ENCODE measurements at places on chromosomes 2 and 18.

- DNase-seq: no peak
Observed at GRCh38 chr18:72460210-72460680, 83.9 kb downstream of the CBLN2 start.

DNA sequence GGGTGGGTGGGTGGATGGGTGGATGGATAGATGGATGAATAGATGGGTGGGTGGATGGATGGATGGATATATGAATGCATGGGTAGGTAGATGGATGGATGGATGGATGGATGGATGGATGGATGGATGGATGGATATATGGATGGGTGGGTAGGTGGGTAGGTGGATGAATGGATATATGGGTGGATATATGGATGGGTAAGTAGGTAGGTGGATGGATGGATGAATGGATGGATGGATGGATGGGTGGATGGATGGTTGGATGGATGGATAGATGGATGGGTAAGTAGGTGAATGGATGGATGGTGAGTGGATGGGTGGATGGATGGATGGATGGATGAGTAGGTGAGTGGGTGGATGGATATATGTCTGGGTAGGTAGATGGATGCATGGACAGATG lies 36.1 kb downstream of the MCFD2 start:
- no peak for DNase-seq

GRCh38 chr2:193187816-193188215 lies 993.1 kb upstream of the TMEFF2 start:
- DNase-seq: no peak

DNA sequence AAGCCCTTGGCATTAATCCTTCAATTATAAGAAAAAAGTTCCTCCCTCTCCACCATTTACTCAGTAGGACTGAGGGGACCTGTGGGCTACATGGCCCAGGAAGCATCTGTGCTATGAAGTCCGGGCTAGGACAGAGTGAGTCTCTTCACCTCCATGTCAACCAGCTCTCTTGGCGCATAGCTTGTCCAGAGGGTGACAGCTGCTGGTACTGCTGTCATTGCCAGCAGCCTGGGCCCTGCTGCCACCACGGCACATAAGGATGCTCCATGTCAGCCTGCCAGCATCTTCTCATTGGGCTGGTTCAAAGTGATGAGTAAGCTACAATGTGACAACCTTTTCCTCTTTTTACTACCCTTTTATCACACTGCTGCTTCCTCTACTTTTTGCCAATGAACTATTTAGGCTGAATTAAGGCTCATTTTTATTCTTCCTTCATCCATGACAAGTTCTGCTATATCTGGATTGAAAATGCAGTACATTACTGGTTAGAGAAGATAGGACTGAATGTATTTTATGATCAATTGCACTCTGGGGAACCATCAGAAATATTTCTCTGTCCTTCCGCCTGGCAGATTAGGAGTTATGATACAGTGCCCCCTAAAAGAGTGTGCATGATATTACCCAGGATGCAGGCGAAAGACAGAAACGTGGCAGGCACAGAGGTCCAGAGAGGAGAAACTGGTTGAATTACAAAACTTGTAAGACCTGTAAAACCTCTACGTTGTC lies 258.9 kb upstream of the TNP1 start:
- DNase-seq: no peak

- DNase-seq: no peak
Observed at GRCh38 chr2:223901854-223902253, 43.3 kb downstream of the WDFY1 start.

DNA sequence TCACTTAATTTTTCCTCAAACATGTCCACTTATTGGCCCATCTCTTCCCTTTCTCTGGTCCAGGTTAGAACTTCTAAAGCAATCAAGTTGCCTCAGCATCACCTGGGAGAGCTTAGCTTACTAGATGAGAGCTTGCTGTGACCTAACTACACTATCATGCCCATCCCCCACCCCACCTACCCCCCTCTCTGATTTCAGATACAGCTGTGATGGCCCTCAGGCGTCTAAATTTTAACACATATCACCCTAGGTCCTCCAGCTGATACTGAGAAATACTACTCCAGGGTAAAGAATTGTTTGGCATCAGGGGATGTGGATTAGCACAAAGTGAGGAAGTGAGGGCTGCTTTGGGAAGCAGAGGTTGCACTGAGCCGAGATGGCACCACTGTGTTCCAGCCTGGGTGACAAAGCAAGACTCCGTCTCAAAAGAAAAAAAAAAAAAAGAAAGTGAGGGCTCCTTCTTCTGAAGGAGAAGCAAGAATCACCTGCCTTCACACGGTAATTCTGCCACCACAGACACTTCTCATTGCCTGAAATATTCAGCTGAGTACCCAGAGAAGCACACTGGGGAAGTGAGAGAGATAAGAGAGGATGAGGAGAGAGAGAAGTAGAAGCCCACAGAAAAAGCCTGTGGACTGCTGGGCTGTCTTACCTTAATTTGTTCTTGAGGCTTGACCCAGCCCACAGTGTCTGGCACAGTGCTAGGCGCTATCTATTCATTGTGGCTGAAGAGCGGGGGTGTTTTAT lies 263.4 kb downstream of the ASXL3 start:
- DNase-seq: no peak

GRCh38 chr2:98716786-98717185 lies 14.1 kb downstream of the MGAT4A start:
- DNase-seq: no peak

DNA sequence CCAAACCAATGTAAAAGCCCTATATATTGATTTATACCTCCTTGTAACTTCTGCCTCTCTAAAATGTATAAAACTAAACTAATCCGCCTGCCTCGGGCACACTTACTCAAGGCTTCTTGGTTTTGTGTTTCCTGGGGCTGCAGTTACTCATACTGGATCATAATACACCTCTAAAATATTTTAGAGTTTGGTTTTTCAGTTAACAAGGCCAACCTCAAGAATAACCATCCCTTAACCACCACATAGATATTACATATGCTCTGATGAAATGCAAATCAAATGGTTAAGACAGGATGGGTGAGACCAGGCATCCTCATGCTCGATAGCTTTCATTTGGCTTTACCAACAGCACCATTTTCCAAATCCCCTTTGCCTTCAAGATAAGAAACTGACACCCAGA lies 46.4 kb downstream of the UXS1 start:
- DNase-seq: no peak
